ENCODE measurements at places on chromosomes 5 and 9.

GRCh38 chr5:72788866-72789505 is 27.5 kb upstream of the TNPO1 start:
- no peak for DNase-seq

DNA sequence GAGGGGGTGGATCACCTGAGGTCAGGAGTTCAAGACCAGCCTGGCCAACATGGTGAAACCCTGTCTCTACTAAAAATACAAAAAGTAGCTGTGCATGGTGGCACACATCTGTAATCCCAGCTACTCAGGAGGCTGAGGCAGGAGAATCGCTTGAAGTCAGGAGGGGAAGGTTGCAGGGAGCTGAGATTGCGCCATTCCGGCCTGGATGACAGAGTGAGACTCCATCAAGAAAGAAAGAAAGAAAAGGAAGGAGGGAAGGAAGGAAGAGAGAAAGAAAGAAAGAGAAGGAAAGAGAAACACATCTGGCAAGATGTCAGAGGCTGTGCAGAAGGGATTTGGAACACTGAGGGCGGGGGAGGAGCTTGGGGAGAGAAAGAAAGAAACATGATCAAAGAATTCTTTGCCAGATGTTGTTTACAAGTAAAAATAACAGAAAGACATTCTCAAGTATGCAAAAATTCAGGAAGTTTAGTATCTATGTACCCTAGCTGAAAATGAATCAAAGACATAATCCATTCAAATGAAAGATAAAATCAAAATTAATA is 93.7 kb downstream of the AK8 start:
- DNase-seq = peak; percentile 35

DNA sequence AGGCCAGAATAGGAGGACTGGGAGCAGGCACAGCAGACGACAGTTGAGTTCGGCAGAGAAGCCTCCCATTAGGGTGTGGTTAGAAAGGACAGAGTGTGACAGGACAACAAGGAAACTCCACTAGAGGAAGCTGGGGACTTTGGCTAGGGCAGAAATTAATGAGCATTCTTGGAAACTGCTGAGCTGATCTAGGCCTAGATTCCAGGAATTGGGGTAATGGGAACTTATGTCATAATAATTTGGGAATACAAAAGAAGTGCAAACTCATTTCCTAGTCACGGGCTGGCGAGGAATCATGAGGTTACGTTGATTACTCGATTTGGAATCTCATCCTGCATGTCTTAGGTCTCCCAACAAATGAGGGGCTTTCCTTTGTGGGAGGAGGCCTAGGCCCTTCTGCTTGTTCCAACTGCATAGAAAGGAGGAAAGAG is 144.6 kb upstream of the RPS23 start:
- DNase-seq = peak; percentile 91

DNA sequence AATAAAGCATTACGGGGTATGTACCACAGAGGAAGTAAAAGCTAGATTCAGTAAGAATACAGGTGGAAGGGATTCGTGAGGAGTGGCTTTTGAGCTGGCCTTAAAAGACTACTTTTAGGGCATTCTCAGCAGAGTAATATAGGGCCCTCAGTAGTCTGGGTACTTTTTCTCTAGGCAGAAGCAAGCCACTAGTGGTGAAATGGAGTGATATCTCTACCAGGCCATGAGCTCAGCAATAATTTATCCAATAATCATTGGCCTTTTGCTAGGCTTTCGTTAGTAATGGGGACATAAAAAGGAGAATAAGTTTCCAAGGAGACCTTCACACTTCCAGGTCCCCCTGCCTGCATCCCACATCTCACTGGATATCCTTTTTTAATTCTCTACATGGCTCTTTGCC is 1.7 kb downstream of the POLR3G start:
- no peak for DNase-seq

- DNase-seq = no peak
Measured at GRCh38 chr5:127839496-127840197, 136.5 kb downstream of the CCDC192 start.

GRCh38 chr5:157252711-157253465 is 13.0 kb upstream of the CYFIP2 start:
- no peak for DNase-seq

DNA sequence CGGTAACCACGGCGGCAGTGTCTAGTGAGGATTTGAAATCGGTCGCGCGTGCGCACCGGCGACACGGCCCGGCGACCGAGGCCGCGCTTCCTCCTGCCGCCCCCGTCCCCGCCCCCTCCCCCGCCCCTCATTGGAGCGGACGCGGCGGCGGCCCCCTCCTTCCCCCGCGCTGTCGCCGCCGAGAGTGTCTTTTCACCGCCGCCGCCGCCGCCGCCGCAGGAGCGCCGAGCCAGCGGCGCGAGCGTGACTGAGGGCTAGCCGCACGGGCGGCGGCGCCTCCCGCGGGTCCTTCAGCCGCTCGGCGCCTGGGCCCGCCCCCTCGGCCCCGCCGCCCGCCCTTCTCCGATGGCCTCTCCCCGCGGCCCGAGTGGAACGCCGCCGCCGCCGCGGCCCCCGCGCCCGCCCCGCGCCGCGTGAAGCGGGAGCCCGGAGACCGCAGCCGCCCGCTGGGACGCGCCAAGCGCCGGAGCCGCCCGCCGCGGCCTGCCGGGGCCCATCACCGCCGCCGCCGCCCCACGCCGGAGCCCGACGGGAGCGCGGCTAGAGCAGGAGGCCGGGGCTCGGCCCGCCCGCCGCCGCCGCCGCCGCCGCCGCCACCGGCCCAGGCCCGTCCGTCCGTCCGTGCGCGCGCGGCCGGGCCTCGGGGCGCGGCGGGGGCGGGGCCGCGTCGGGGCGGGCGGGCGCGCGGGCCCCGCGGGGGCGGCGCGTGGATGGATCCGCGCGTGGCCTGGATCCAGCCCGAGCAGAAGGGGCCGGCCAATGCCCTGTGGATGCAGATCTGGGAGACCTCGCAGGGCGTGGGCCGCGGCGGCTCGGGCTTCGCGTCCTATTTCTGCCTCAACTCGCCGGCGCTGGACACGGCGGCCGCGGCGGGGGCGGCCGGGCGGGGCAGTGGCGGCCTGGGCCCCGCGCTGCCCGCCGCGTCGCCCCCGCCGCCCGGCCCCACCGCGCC is at the start of gene TENT4A:
TSS of gene TENT4A (plus strand) at position 159 of the 952 bp plus-strand sequence. CDS start at position 711, 552 bp downstream.
- DNase-seq = peak; percentile 48

DNA sequence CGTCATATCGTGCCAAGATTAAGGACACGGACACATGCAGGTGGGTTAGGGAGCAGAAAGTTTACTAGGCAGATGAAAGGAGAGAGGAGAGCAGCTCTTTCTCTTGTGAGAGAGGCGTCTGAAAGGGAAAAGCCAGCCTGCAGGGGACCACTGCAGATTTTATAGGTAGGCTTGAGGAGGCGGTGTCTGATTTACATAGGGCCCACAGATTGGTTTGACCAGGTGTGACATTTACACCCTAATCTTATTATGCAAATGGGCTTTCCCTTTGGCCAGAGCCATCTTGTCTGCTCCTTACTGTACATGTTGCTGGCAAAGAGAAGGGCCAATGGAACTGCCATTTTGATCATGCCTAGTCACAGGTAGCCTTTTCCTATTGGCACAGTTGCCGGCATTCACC is 137.2 kb upstream of the TAF11L2 start:
- no peak for DNase-seq

DNA sequence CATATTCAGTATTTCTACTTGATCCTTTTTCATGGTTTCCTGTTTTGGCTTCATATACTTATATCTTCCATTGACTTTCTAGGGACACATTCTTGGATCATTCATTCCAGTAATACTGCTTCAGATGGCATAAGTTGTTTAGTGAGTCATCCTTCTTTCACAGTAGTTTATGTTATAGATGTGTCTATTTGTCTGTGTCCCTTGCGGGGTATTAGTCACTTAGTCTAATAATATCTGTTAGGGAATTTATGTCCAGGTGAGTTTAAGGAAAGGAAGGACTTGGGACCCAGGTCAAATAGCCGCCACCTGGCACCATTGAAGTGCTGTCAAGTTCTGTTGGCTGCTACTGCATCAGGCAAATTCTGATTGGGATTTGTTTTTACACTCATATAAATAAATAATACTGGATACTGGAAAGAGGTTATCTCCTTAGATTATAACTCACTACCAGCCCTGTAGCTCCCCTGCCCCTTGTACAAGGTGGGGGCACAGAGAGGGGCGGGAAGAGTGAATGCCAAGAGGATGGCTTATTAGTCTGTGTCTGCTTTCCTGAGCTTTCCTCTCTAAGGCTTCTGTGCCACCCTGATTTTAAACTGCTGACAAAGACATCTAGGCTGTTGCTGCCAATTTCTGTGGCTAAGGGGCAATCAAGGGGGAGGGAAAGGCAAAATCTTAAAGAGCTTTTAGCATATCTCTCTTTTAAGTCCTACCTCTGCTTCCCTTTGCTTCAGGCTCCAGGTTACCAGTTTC is 64.9 kb downstream of the CDC42SE2 start:
- no peak for DNase-seq

GRCh38 chr9:69190086-69190862 is 16.2 kb downstream of the TJP2 start:
- DNase-seq = no peak

- DNase-seq = no peak
Measured at GRCh38 chr9:113479174-113479621, 15.7 kb downstream of the RGS3 start.

- no peak for DNase-seq
Measured at GRCh38 chr5:54820346-54821134, 164.9 kb downstream of the ESM1 start.

DNA sequence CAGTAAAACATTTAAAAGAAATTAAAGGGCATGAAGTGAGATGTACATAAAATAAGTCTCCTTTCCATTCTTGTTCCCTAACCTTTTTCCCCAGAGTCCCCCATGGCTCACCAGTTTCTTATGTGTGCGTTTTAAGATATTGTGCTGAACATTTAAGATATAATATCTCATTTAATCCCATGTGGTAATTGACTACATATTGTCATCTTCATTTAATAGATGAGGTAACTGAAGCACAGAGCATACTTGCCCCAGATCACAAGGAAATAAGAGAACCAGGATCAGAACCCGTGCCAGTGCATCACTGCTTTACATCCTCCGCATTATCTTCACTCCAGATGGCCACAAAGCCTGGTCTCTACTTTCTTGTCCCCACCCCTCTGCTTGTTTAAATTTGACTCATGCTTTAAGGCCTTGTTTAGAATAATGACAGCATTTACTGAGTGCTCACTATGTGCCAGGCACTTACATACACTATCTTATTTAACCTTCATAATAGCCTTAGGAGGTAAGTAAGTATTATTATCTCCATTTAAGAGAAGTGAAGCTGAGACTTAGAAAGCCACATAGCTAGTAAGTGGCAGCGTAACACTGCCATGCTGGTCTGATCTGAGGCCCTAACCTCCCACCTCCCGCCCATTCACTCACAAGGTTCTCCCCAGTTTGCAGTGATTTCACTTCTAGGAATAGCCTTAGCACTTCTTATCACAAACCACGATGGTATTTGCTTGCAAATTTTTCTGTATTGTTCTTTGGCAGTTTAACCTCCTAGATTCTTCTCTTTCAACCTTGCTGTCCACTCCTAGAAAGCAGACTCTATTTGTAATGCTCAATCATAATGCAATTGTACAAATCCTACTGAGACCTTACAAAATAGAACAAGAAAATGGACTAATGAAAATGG is 78.4 kb upstream of the IL6ST start:
- no peak for DNase-seq

DNA sequence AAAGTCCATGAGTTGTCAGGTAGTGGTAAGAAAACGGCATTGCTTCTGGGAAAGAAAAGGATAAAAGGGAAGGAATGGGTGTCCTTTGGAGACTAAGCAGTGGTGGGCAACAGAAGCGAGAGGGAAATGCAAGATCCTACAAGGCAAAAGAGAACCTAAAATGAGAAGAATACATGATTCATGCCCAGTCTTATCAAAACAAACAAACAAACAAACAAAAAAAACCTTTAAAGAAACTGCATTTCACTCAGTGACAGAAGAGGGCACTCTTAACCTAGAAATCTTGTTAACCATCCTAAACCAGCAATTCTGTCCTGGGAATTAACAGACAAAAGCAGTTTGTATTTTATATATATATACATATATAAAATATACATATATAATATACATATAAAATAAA is 88.5 kb downstream of the SUSD1 start:
- no peak for DNase-seq

DNA sequence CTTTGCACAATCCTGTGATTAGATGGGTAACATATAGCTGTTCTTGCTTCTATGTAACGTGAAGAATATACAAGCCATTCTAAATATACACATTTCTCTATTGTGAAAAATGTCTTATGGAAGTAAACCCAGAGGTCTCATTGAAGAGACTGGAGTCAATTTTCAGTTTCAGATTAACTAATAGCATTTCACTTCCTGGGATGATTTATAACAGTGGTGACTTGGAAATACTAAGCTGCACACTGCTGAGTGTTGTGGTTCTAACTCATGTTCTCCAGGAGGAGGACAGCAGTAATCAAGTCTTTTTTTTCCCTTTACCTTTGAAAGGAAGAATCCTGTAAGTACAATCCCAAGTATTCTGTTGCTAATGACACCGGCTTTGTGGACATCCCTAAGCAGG is 3.3 kb downstream of the CTSL start:
- DNase-seq = no peak

GRCh38 chr5:181217111-181217802 is 5.8 kb upstream of the TRIM41 start:
- DNase-seq = peak; percentile 59

DNA sequence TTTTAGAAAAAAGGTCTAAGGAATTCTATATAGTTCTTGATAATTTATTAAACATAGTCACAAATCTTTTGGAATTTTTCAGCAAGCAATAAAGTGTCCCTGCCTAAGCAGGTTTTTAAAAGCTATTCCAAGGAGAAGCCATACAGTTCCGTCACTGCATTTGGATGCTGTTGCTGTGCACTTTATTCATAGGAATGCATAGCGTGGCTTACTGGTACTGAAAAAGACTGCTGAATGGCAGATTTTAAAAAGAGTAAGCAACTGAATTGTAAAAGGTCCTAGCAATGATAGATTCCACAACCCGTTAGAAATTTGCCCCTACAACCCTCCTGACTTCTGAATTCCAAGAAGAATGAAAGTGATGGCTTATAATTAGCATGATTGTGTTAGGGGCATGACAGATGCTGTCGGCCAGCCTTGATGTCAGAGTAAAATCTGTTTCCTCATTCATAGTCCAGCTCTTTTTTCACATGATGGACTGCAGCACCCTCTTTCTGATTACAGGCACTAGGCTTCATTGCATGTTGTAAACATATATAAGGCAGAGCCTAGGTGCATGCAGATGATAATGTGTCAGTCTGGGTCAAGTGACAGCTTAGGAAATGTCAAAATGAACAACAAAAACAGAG is 227.0 kb downstream of the PDE4D start:
- DNase-seq = no peak

DNA sequence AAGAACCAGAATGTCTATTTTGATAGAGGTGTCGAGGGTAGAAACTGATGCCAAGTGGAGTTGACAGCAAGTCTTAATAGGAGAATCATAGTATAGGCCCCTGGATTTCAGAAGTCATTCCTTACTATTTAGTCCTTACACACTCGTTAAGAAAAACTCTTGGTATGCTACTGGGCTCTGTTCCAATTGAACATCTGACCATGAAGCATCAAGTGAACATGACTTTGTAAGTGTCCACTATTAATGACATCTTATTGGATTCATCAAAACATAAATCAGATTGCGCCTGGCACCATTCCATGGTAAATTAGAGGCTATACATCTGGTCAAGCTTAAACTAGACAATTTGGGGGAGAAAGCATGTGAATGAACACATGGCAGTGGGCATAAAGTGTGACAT is 1056.5 kb upstream of the EDIL3 start:
- peak; percentile 9 for DNase-seq

Data from muscle of leg (tissue), 16 donors.